ENCODE measurements at places on chromosomes 16 and 17.

DNA sequence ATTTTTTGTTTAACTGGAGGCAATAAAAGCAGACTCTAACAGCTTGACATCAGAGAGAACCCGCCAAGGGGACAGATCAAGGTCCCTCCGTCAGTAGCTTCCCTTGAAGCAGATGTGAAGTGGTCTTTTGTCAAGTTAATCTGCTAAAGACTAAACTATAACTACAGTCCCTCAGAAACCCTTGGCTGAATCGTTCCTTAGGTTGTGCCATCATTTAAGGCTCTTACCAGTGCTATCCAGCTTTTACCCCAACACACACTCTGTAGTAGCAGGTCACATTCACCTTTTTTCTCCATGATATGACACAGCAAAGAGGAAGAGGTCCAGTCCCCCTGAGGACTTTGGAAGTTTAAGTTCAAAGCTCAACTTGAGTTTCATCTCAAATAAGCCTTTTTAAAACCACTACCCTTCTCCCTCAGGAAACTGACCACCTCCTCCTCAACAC is 49.7 kb downstream of the ERN1 start:
- no peak for DNase-seq

GRCh38 chr16:81668243-81669097 is 110.6 kb upstream of the PLCG2 start:
- no peak for DNase-seq

DNA sequence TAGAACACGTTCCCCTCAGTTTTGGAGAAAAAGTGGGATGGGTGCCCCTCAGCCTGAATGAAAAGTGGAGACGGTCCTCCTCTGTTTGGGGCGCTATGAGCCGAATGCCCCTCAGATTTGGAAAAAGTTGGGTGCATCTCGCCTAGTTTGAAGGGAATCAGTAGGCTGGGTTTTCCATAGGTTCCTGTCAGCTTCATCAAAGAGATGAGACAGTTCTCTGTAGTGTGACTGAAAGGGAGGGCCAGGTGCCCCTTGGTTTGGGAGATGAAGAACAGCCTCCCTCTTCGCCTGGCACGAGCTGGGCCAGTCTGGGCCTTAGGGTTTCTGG is 742 bp upstream of the SLC9A5 start:
- DNase-seq, result no peak

- DNase-seq, result peak; percentile 71
These were observed 23.6 kb downstream of the CENPV start for GRCh38 chr17:16329519-16330271.

DNA sequence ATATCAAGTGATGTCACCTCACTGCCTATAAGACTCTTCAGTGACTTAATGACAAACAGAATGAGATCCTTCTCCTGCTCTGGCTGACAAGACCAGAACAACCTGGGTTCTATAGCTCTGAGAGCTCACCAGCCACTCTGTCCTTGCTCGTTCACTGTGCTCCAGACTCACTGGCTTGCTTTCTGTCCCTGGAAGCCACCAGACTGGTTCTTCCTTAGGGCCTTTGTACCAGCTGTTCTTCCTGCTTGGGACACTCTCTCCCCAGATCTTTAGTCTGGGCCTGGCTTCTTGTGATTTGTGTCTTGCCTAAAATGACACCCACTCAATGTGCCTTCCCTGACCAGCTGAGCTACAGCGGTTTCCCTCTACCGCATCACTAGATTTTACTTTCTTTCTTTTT is 76.1 kb downstream of the FTO start:
- no peak for DNase-seq
